Cardiac muscle cell (in vitro differentiated cells and primary cell): ENCODE measurements at places on chromosomes 2 and 18.

DNA sequence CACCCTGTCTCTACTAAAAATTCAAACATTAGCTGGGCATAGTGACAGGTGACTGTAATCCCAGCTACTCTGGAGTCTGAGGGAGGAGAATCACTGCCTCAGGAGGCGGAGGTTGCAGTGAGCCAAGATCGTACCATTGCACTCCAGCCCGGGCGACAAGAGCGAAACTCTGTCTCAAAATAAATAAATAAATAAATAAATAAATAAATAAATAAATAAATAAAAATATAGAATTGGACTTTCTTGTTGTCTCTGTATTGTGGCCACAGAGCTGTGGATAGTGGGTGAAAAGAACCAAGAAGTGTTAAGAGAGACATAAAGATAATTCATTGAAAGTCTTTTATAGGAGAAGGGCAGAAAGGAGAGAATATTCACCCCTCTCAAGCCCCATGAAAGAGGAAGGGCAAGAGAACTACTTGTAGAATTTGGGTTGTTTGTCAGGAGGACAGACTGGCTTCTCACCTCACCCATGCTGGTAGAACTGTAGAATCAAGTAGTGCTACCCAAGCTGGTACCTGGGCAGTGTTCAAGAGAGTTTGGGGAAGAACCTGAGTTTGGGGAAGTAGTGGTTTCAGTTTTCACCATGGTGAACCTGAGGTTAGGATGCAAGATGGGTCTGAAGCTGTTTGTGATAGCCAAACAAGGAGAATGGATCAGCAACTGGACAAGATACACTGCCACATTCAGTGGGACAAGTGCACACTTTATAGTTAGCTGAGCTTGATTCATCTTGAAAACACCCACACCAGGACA is 256.5 kb downstream of the CD226 start:
- DNase-seq = no peak

- DNase-seq = no peak
These were observed 53.2 kb upstream of the CUL3 start for GRCh38 chr2:224638301-224638823.

GRCh38 chr2:45962177-45962921 is 310.9 kb downstream of the PRKCE start:
- peak; percentile 78 for DNase-seq

GRCh38 chr2:145198555-145198954 is 678.6 kb upstream of the ZEB2 start:
- no peak for DNase-seq

GRCh38 chr2:167613471-167613870 is 633.9 kb downstream of the STK39 start:
- DNase-seq = no peak
